Muscle of arm (tissue), 14 donors: ENCODE measurements at places on chromosomes 13 and 19.

GRCh38 chr19:33434886-33435705 lies 61.6 kb downstream of the CEBPG start:
- no peak for DNase-seq

GRCh38 chr13:49874430-49874829 lies 61.7 kb downstream of the SPRYD7 start:
- no peak for DNase-seq

- DNase-seq: peak; percentile 31
Measured at GRCh38 chr19:40139533-40140287, 49.0 kb upstream of the ZNF780A start.

DNA sequence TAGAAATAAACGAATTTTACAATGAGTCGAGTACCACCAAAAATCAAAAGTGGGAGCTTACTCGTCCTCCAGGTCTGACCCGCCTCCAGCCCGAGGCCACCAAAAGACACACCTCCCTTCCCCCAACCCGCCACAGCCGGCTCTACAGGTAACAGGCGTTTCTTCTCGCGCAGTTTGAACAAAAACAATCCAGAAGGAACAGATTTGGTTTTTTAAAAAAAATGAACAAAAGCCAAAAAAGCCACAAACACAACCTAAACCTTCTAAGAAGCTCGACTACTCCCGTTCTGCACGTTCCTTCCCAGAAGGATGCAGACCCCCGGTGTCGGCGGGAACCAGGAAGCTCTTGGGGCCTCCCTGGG lies 671 bp downstream of the ZDHHC20 start:
- peak; percentile 18 for DNase-seq

DNA sequence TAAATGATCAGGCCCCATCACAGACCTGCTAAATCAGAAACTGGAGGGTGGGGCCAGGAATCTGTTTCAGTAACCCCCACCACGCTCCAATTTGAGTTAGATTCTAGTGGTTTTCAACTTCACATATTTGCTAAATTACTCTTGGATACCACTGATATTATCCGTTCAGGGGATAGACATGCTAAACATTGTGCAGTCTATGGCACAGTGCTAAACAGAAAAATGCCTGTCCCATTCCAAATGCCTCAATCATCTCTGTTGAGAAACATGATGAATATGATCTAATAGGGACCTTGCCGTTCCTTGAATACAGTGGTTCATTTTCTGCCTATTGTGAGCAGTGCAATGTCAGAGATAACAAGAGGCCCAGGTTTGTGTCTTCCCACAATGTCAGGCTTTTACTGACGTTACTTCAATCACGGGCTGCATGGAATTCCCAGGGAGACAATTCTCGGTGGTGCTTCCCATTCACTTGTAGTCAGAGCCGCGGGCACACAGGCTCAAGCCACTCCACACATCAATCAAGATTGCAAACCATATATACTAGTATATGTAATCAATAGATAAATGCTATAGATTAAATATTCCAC lies 52.7 kb downstream of the MYO16 start:
- DNase-seq: no peak

GRCh38 chr19:13313875-13314274 lies 163.7 kb downstream of the IER2 start:
- DNase-seq: no peak

GRCh38 chr13:112828082-112828699 lies 138.4 kb downstream of the ATP11A start:
- no peak for DNase-seq

DNA sequence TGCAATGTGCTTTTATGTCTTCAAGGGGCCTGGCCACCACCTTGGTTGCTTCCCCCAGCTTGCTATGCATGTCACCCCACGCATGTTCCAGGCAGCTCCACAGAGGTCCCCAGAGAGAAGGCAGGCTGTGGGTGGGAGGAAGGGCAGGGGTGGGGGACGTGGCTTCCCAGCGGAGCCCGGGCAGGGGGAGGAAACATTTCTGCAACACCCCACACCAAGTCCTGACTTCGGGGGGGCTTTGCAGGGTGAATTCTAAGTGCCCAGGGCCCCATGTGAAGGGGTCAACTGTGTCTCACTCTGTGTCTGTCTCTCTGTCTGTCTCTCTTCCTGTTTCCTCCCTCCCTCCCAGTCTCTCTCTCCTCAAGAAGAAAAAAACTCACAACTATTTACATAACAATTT lies 39.6 kb downstream of the LTBP4 start:
- DNase-seq: no peak

DNA sequence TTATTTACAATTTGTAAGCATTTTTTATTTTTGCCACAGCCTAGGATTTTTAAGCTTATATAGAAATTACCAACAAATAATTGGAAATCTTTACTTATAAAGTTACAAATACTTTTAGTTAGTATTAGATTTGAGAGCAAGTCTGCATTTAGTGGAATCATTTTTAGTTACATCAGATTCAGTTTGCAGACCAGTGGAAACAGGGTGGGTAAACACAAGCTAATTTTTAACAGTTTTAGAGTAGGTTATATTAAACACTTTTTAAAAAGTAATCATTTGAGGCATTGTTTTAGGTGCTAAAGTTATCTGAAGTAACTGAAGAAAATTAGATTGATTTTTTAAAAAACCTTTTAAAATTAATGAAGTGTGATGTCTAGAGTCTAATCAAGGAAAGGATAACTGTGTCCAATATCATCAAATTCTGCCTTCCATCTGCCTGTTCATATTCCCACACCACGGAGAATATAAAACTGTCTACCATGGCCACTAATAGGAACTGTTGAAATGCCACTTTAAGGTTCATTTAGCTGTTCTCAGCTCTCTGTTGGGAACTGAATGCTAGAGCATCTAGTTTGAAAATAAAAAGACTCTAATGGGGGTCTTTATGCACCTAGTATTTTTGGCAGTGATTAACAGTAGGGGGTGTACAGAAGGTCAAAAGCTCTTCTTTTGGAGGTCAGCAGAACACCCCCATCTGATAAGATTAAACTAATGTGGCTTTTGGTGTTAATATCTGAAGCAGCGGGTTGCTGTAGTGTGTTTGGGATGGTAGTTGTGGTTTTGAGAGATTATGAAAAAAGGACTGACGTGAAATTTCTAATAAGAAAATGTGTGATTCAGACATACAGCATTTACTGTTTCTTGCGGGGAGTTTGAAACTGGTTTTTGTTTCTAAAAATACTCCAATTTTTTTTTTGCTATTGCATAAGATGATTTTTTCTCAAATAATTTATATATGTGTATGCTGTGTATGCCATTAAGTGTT lies 66.5 kb downstream of the NDFIP2 start:
- DNase-seq: no peak

DNA sequence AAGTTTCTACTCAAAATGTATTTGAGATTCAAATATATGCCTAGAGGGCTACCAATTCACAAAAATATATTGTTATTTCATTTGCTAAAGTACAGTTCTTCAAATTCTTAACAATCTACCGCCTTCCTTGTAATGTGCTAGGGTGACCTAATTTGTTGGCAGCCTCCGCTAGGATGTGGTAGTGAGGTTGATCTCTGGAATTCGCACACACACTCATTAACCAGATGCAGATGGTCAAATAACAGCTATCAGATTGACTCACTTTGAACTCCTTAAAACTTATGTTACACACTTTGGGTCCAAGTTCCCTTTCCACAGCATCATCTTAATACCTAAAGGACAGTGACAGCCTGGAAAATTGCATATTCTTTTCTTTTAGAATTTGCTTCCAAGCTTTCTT lies 367.3 kb downstream of the DCT start:
- no peak for DNase-seq

GRCh38 chr13:46621792-46622629 lies 69.0 kb downstream of the LRCH1 start:
- no peak for DNase-seq

GRCh38 chr13:77810430-77810829 lies 108.2 kb downstream of the EDNRB start:
- no peak for DNase-seq

- no peak for DNase-seq
Measured at GRCh38 chr19:6602729-6603114, 11.8 kb upstream of the CD70 start.

- no peak for DNase-seq
Measured at GRCh38 chr19:33800012-33800680, 3.5 kb downstream of the KCTD15 start.

GRCh38 chr19:8666814-8667405 lies 31.7 kb downstream of the ACTL9 start:
- no peak for DNase-seq

GRCh38 chr19:42176990-42177685 lies 40.3 kb downstream of the DEDD2 start:
- DNase-seq: peak; percentile 55
